ENCODE measurements at places on chromosomes 1 and 21.

- DNase-seq, result no peak
Observed at GRCh38 chr1:83024251-83024767, 974.6 kb downstream of the TTLL7 start.

GRCh38 chr21:42366292-42367010 is at the start of gene TFF1:
TFF1 (minus strand) TSS chr21:42366535; CDS start chr21:42366495, 40 bp downstream.
- DNase-seq, result no peak

DNA sequence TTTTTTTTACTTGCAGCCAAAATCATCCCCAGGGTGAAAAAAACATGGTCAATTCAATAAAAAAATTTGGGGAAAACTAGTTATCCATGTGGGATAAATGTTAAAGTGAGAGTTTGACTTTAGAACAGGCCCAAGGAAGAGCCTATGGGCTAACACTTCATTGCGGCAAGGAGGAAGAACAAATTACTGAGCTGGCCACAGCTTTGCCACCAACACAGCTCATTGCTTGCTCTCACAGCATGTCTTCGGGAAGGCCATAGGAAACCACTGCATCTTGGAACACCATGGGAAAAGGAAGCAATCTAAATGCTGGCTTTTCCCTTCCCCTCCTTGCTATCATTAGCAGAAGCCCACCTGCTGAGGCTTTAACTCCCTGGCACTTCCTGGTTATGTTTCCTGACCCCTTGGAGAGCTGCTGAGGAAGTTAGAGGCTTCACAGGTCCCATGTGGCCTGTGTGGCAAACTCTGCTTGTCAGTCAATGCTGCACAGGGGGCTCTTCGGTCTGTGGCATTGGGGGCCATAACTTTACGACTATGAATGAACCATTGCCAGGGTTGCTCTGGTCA is 86.0 kb downstream of the SLC25A24 start:
- DNase-seq, result no peak

- no peak for DNase-seq
Observed at GRCh38 chr1:109040627-109040988, 1.3 kb downstream of the WDR47 start.

DNA sequence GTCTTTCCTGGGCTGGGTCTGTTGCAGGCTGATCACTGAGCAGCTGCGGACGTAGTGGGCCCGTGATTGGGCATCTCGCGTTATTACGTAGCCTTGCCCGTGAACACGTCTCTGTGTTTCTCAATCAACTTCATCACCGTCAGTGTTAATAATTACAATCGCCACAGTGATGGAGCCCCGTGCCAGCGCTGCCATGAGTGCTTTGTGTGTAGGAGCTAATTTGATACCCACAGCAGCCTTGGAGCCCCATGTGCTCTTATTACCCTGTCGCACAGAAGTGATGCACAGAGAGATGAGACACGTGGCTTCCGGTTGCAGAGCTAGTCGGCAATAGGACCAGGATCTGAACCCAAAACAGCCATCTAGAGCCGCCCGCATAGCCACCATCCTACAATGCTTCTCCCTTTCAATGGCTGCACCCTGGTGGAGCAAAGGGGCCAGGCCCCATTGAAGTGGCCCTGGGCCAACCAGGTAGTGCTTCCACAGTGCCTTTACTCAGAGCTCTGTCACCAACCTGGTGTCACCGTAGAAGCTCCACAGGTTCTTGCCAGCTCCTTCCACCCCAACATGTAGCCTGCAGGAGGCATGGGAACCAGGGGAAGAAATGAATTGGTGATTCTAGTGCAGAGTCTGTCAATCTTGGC is 398.5 kb upstream of the VAMP3 start:
- no peak for DNase-seq

- DNase-seq, result no peak
Observed at GRCh38 chr1:156616463-156616862, 2.8 kb upstream of the HAPLN2 start.

- no peak for DNase-seq
Observed at GRCh38 chr1:27979859-27980201, 20.1 kb downstream of the XKR8 start.

DNA sequence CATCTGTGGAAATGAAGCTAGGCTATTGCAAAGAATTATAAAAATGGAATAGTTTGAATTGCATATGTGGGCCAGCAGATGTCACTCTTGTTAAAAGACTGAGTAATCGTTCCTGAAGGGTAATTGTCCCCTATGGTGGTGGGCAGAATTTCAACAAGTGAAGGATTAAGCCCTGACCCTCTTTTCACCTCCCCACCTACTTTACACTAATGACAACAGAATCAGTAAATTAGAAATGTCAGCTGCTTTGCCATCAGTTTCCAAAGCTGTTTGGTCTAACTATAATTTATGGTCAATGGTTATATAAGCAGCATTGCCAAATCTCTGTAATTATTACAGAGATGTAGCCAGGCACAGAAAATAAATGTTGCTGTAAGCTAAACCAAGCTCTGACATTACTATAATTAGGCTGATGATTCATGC is 898.6 kb downstream of the AMY1C start:
- peak; percentile 0 for DNase-seq

GRCh38 chr21:42768324-42769121 is 110.8 kb downstream of the WDR4 start:
- no peak for DNase-seq

DNA sequence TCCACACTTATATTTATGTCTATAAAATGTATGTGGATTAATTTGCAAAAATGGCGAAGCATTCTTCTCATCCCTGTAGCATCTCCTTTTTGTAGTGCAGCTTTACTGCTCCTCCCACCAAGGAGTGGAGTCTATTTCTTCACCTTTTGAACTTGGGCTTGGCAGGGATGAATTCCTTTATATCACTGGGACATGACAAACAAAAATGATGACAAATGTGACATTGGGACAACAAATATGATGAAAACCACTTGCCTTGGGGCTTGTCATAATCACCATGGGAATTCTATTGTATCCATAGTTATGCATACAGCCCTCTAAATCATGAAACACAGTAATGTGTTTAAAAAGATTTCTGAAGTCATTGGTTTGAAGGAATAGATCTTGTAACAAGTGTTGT is 155.0 kb downstream of the TNFSF18 start:
- no peak for DNase-seq

DNA sequence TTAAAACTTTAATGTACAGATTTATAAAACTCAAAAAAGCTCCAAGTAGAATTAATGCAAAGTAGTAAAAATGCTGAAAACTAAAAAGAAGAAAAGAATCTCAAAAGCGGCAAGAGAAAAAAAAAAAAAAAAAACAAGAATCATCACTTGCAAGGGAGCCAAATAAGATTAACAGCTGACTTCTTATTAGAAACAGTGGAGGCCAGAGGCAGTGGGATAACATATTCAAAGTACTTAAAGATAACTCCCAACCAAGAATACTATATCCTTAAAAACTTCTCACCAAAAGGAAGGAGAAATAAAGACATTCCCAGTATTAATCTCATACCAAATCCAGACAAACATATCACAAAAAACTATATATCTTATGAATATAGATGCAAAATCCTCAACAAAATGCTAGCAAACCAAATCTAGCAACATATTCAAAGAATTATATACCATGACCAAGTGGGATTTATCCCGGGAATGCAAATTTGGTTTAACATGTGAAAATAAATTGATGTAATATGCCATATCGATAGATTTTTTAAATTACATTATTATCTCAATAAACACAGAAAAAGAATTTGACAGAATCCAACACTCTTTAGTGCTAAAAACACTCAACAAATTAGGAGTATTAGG is 62.7 kb downstream of the CAMK2N1 start:
- DNase-seq, result no peak

Measured in stromal cell of bone marrow (primary cell).